Naive thymus-derived CD8-positive, alpha-beta T cell (primary cell): ENCODE measurements at places on chromosomes 2 and 18. TPM values are rescaled to one million over a fixed set of nuclear protein-coding genes. Genes with fewer than 3 reads are reported as not detected.
A peak's percentile ranks its signal among the peaks of the same experiment; 100 is the strongest.

DNA sequence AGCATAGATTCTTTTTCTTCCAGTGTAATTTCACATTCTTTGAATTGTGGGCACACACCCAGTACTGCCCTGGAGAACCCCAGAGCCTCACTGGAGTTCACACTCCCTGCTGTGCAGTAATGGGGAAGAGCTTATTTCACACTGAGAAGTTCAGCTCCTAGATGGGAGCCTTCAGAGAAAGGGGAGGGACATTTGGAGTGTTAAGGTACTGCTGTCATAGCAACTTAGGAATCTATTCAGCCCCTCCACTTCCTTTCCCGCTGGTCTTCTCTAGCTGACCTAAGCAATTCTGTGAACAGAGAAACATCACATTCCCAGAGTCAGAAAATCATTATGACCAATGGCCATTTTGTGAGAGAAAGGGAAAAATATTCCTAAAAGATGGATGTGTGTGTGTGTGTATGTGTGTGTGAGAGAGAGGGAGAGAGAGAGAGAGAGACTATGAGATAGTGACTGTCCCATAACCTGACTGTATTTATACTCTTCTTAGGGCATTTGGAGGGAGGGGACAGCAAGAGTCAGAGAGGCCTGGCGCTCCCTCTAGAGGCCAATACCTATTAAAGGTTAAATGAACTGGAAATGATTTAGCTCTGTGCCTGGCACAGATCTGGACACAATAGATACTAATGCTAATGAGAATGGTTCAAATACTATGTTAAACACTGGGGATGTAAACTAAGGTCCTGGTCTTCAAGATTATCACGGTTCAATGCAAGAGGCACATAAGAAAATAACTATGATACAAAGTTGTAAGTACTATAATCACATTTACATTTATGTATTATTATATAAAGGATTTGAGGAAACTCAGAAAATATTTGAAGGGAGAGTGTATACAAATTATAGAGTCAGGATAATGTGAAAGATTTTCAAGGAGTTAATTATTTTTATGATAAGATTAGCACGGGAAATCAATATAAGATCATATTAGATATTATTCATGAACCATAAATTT lies 41.5 kb upstream of the RPE start:
- DNase-seq: peak; percentile 24

DNA sequence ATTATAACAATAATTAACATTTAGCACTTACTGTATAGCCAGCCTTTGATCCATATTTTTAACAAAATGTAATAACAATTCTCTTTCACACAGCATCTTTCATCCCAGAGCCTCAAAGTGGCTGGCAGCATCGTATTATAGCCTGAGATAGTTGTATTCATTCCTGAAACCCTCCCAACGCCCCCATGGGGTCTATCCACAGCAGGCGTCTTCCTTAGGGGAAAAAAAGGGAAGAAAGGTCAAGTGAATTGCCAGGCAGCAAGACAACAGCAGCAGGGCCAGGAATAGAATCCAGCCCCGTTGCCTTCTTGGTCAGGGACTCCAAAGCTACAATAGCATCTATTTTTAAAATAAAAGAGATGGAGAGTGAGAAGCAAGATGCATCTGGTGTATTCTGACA lies 424.4 kb upstream of the ID2 start:
- DNase-seq: no peak

DNA sequence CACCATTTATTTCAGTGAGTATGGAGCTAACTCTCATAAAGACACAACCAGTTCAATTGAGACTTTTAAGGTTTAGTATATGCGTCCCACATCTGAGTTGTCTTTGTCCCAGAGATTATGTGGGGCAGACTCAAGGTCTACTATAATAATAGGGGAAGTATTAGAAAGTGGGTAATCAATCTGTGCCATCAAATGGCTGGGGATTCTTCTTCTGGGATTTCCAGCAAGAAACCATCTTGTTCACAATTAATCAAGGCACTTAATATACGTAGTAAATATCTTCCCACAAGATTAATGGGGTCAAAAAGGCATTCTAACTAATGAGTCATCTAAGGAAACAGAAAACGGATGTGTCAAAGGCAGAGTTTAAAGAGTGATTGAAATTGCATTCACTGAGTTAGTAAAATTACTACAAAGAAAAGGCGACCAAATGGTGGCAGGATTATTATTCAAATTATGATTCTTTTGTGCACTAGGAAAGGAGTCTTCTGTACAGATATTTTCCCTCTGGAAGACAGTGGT lies 179.8 kb upstream of the REG3G start:
- no peak for DNase-seq

The MROH2A gene
- total RNA-seq: not detected

The TCF23 gene
- total RNA-seq: not detected
